Astrocyte of the spinal cord (primary cell): ENCODE measurements at places on chromosomes 1 and 21.

DNA sequence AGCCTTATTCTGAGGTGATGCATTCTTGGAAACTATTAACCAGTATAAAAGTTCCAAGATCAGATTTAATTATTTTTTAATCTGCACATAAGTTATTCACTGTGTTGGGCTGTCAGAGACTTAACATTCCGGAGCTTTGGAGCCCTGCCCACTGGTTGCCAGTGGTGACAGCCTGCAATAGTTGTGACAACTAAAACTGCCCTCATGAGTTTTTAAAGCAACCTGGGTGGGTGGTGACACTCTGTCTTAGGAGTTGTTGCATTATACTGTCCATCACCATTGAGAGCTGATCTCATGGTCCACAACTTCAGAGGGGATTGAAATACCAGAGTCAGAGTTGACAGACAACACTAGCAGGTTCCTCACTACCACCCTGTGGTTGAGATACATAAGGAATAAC, 653.9 kb upstream of the USP24 start:
- no peak for DNase-seq

DNA sequence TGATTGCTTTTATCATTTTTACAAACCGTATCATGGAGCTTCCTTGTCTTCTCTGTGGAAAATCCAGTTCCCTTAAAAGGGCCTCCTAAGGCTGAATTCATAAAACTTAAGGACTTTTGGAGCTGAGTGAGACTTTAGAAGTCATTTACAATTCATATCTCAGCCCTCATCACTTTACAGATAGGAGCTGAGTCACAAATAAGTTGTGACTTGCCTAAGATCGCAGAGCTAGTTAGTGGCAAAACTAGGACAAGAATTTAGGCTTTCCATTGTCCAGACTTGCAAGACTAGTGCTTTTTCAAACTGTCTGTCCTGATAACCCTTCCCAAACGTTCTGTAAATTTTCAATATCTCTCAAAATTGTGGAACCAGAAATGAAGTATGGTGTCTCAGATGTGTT, 37.3 kb downstream of the C1orf21 start:
- DNase-seq: no peak

DNA sequence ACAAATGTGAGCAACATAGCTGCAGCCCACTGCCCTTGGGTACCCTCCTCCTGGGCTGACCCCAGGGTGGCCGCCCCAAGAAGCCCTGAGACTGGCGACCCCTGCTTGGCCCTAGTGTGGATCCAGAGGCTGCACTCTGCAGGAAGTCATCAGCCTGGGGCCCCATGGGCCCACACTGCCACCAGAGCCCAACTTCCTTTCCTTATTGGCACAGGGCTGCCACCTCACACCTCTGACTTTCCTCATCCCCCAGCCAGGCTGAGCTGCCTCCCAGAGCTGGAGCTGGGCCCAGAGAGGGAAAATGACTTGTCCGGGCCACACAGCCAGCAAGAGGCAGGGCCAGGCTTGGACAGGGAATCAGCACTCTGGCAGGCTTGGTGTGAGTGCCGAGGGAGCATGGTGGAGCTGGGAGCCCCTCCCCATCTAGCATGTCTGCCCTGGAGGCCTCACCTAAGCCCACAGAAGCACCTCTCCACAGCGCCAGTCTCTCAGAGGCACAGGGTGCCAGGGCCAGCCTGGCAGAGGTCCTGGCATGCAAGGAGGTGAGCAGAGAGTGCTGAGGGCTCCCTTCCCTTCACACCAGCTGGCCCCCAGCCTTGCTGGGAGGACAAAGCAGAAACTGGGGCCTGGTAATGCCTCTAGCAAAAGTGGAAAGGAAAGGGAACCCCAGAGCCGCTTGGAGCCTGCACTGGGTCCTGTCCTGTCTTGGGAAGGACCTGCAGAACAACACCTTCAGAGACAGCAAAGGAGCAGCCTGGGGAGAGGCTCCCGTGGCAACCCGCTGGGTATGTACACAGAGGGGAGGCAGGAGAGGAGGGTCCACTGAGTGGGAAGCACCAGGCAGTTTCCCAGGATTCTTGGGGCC, 3.2 kb downstream of the RAP1GAP start:
- DNase-seq: no peak

DNA sequence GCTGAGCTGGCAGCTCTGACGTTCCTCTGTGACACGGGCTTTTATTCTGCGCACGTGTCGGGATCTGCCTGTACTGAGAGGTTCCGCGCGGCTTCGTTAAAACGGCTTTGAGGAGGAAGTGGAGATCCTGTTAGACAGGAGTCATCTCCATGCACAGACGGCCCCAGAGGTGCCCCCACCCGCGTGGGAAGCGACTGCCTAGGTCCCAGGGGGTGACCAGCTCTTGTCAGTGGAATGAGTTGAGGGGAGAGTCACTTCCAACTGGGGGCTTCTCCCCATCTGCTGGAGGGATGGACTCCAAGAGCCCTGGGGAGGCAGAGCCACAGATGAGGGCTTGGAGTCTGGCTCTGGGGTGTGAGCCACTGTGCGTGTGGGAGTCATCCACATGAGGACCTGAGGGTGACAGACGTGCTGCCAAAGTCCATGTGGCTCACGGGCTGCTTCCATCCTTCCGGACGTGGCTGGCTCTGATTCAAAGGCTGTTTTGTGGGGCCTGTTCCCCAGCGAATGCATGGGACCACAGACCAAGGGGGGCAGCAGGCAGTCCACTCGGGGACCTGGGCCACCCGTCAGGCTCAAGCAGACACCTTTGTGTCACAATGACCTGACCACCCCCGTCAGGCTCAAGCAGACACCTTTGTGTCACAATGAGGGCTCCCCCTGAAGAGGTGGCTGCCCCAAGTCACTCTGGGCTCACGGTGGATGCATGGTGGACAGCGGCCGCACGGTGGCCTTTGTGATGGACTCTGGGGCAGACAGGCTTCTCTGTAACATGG, 26.8 kb downstream of the PTTG1IP start:
- no peak for DNase-seq

GRCh38 chr1:214213136-214213535, 67.8 kb upstream of the SMYD2 start:
- DNase-seq: no peak

- DNase-seq: no peak
Measured at GRCh38 chr1:167477986-167478385, 40.3 kb downstream of the CD247 start.

DNA sequence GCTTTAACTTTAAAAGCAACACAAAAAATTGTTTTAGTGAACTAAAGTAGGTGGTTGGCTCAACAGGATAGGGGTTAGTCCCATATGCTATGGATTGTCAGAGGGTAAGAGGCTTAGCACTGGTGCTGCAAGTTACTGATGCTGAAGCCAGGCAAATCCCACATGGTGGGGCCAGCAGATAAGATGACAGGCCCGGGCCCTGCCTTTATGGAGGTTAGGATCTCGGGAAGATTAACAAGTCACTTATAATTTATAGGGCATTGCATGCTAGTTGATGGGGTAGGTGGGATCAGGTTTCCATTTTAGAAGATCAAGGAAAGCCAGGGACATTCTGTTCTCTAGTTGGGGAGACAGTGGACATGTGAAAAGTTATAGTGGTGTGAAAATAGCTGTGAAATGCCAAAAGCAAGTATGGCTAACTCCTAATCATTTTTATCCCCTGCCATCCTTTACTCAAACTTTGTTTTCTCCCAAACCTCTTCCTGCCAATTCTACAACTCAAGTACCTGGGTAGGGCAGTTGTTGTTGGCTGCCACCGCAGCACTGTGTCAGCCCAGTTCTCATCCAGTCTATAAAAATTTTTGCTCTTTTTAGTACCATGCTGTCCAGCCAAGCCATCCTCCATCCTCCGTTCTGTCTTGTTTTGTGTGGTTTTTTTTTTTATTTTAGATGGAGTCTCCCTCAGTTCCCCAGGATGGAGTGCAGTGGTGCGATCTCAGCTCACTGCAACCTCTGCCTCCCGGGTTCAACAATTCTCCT, 10.3 kb downstream of the CHAF1B start:
- no peak for DNase-seq

DNA sequence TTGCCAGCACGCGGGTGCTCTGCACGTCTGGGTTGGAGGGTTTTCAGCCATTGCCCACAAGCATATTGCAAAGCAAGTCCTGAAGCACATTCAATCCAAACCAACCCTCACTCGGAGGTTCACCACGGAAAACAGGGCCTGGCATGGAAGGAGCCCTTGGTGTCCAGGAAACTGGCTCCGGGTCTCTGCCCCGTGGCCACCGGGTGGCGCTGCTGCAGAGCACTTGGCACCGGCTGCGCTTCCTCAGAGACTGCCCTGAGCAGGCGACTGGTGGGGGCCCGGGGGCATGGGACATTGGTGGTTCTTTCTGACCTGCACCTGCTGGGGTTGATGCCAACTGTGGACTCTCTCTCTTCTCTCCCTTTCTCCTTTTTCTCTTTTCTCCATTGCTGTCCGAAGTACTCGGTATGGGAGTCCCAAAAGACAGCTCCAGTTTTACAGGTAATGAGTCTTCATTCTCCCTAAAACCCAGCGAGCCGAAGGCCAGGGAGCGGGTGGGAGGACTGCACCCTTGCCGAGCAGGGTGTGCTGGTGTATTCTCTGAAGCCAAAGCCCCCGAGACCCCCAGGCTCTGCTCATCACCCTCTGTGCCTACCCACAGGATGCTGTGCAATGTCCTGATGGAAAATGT, 4.1 kb upstream of the KCNAB2 start:
- no peak for DNase-seq

GRCh38 chr1:178487070-178487615, 9.6 kb downstream of the CLEC20A start:
- DNase-seq: no peak

DNA sequence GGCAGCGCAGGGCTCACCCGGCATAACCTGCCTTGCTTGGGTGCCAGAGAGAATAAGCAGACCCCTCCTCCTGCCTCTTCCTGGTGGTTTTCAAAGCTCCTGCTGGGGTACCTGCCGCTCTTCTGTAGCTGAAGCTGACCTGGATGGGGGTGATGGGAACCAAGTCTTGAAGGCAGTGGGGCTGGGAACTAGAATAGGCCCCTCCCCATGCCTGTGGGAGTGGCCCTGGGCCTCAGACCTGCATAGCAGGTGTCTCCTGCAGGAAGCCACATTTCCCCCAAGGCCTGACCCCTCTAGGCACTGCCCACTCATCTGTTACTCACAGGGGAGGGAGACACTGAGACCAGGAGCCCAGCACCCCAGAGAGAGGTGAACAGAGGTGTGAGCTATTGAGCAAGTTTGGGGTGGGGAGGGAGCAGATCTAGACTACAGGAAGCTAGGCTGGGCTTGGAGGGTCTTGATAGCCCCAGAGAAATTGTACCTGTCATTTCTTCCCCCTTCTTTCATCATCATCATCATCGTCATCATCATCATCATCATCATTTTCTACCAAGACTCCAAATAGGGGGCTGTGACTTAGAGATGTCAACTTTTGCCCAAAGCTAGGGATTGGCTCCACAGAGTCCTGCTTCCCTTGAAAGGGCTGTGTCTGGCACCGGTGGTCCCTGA, 10.1 kb downstream of the PADI1 start:
- DNase-seq: no peak

GRCh38 chr1:66313429-66313828, 220.5 kb upstream of the SGIP1 start:
- peak; percentile 42 for DNase-seq

DNA sequence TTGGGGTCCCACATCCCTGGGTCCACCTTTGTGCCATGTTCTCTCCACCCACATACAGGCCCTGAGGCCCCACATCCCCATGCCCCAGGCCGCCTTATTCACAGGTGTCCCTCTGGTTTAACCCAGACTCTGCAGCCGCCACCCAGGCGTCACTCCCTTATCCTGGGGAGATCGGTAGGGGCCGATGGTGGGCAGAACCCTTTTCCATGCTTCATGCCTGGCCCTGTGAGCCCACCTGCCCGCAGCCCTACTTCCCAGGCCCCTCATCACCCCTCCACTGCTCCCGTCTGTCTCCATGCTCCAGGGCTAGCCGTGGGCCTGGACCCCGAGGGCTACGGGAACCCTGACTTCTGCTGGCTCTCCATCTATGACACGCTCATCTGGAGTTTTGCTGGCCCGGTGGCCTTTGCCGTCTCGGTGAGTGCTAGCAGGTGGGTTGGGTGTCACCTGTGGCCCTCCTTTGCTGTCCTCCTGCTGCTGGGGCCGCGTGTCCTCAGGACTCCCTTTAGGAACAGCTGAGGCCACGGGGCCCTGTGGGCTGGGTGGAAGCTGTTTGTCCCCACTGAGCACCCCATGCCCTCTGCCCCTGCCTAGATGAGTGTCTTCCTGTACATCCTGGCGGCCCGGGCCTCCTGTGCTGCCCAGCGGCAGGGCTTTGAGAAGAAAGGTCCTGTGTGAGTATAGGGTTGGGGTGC, 12.2 kb downstream of the PSRC1 start:
- DNase-seq: no peak

GRCh38 chr1:212938846-212939245, 11.5 kb upstream of the VASH2 start:
- no peak for DNase-seq

- no peak for DNase-seq
Measured at GRCh38 chr1:207991583-207992026, 80.7 kb upstream of the CD34 start.

GRCh38 chr1:120954736-120955135, 65.2 kb downstream of the PPIAL4A start:
- no peak for DNase-seq

DNA sequence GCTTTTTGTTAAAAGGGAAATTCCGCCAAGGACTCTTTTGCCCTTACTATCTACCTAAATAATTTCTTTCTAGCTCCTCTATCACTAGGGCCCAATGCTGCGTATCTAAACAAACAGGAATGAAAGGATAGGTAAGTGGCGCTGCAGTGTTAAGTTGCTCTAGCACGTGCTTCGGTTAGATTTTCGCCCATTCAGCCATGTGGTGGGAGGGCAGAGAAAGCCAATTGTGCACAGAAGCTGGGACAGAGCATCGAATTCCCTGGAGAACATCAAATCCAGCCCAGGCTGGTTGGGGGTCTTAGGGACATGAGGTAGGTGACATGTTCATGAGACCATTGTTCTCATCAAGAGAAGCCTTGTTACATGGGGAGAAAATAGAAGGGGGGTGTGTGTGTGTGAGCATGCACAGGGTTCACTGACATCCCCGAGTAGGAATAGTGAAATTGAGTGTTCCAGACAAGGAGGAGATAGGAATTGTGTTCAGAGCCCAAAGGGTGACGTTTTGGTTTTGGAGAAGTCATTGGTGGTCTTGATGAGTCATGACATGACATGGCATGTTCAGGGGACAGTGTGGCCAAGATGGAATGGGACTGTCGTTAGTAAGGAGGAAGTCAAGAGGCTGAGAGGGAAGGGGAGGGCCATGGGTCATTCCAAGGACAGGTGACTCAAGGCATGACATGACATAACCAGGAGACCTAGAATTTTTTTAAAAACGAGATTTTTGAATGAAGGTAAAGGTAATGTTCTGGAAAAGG, 107.1 kb downstream of the TLR5 start:
- no peak for DNase-seq

GRCh38 chr1:37890378-37891014, 31.1 kb upstream of the MTF1 start:
- peak; percentile 43 for DNase-seq

DNA sequence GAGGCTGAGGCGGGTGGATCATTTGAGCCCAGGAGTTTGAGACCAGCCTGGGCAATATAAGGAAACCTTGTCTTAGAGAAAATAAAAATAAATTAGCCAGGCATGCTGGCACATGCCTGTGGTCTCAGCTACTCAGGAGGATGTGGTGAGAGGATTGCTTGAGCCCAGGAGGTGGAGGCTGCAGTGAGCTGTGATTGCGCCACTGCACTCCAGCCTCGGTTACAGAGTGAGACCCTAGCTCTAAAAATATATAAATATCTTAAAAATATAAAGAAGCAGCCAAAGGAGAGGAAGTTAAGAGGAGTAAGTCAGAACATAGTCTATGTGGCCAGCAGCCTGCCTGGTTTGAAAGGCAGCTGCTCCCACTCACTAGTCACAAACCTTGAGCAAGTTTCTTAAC, 4.5 kb upstream of the IL10RB start:
- peak; percentile 75 for DNase-seq

- no peak for DNase-seq
Measured at GRCh38 chr21:36044056-36044455, 16.3 kb downstream of the SETD4 start.

- no peak for DNase-seq
Measured at GRCh38 chr1:228094432-228095016, 8.6 kb downstream of the C1orf35 start.
